ENCODE measurements at places on chromosomes 12 and 14.

DNA sequence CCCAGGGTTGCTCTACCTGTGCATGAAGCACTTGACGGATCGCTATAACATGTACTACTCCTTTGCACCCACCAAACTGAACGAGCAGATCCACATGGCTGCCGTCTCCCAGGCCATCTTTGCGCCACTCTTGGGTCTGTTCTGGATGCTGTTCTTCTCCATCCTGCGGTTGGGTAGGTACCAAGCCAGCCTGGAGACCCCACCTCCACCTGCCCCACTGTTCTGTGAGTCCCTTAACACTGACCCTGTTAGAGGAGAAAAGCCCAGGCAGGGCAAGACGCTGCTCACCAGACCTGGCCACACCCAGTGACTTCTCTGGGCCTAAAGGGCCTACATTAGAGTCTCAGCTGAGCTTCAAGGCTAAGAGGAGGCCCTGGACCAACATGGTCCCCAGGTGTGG lies 21.7 kb downstream of the NGB start:
- DNase-seq = no peak

DNA sequence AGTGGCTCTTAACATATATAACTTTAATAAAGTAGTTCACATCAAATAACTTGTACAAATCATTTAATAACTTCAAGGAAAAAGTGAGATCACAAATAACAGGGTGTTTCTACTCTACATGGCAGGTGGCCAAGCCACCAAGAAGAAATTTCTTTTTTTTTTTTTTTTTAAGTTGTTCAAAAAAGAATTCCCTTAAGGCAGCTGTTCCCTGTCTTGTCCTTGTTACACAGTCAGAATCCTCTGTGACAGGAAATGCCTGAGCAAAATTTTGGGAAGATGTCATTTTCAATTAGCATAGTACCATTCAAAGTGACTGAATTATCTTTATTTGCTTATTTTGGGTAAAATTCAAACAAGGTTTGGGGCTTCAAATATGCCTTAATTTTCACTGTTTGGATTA lies 79.4 kb downstream of the LIN7A start:
- DNase-seq = no peak

- DNase-seq = no peak
These were observed 127.7 kb upstream of the MAX start for GRCh38 chr14:65229748-65230728.

GRCh38 chr12:21718944-21719650 lies 55.4 kb downstream of the KCNJ8 start:
- DNase-seq = no peak

- DNase-seq = no peak
These were observed 60.0 kb downstream of the NT5DC3 start for GRCh38 chr12:103780992-103781391.

DNA sequence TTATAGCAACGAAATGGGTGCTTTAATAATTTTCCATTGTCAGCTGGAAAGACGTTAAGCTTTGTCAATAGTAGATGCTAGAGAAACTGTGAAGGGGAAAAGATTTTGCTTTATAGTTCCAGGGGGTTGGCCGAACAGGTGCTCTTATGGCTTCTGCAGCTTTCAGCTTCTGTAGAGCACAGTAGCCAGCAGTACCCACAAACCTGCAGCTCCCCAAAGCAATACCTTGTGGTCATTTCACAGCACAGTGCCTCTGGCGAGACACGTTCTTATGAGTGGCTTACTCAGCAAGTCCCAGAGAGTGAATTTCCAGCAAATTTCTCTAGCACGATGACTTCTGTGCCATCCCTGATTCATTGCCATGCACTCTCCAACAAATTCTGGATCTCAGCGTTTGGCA lies 416.3 kb upstream of the ATP2B1 start:
- no peak for DNase-seq

- DNase-seq = no peak
These were observed 41.2 kb downstream of the SH2B3 start for GRCh38 chr12:111446631-111447570.

- no peak for DNase-seq
These were observed 85.0 kb downstream of the NOC4L start for GRCh38 chr12:132229193-132229760.

GRCh38 chr14:71675126-71675899 lies 256.9 kb upstream of the RGS6 start:
- DNase-seq = no peak
